Spleen (tissue), 13 donors: ENCODE measurements at places on chromosomes 16 and 17. TPM values are rescaled to one million over a fixed set of nuclear protein-coding genes. Genes with fewer than 3 reads are reported as not detected.
A peak's percentile ranks its signal among the peaks of the same experiment; 100 is the strongest.

DNAI2 gene
- polyA plus RNA-seq = not detected

ABCA10 gene
- polyA plus RNA-seq = 2.4 TPM

SNAI3 gene
- 5.6 TPM for polyA plus RNA-seq

NEK8 gene
- polyA plus RNA-seq = 7.7 TPM

ABI3 gene
- 51.3 TPM for polyA plus RNA-seq

ADAM11 gene
- polyA plus RNA-seq = 0.29 TPM

RPL13 gene
- 14,011 TPM for polyA plus RNA-seq

DNA sequence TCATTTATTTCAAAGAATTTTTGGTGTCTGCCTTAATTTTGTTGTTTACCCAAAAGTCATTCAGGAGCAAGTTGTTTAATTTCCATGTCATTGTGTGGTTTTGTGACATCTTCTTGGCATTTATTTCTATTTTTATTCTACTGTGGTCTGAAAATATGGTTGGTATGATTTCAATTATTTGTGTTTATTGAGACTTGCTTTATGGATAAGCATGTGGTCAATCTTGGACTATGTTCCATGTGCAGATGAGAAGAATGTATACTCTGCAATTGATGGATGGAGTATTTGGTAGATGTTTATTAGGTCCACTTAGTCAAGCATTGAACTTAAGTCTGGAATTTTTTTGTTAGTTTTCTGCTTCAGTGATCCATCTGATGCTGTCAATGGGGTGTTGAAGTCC is 383.0 kb downstream of the PMP22 start:
- H3K4me3 ChIP-seq = no peak overlapping the region
- no peak for DNase-seq
- no peaks in the 10 kb centered on the region for H3K27me3 ChIP-seq
- H3K36me3 ChIP-seq = no peaks in the 10 kb centered on the region
- no peaks in the 10 kb centered on the region for H3K4me1 ChIP-seq
- no peak overlapping the region for H3K27ac ChIP-seq

- peaks cover 58% of the 10 kb centered on the region for H3K4me1 ChIP-seq
- no peak for DNase-seq
- peak overlapping the region; percentile 96 for H3K27ac ChIP-seq
- H3K36me3 ChIP-seq = peaks cover 42% of the 10 kb centered on the region
- no peaks in the 10 kb centered on the region for H3K27me3 ChIP-seq
Measured at GRCh38 chr16:31118223-31119155, 1.0 kb downstream of the KAT8 start.

DNA sequence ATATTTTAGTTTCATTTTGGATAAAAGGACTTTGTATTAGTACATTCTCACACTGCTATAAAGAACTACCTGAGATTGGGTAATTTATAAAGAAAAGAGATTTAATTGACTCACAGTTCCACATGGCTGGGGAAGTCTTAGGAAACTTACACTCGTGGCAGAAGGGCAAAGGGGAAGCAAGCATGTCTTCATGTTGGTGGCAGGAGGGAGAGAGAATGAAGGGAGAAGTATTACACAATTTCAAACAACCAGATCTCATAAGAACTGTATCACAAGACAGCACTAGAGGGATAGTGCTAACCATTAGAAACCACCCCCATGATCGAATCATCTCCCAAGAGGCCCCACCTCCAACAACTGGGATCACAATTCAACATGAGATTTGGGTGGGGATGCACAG is 142.9 kb downstream of the USP31 start:
- no peak overlapping the region for H3K27ac ChIP-seq
- H3K27me3 ChIP-seq = peaks cover 6% of the 10 kb centered on the region
- H3K4me1 ChIP-seq = no peaks in the 10 kb centered on the region
- DNase-seq = no peak
- no peaks in the 10 kb centered on the region for H3K36me3 ChIP-seq
- no peak overlapping the region for H3K4me3 ChIP-seq

GRCh38 chr17:1616101-1616500 is 12.5 kb downstream of the SLC43A2 start:
- peaks cover 71% of the 10 kb centered on the region for H3K4me1 ChIP-seq
- no peak overlapping the region for H3K27ac ChIP-seq
- H3K27me3 ChIP-seq = no peaks in the 10 kb centered on the region
- no peak for DNase-seq

DNA sequence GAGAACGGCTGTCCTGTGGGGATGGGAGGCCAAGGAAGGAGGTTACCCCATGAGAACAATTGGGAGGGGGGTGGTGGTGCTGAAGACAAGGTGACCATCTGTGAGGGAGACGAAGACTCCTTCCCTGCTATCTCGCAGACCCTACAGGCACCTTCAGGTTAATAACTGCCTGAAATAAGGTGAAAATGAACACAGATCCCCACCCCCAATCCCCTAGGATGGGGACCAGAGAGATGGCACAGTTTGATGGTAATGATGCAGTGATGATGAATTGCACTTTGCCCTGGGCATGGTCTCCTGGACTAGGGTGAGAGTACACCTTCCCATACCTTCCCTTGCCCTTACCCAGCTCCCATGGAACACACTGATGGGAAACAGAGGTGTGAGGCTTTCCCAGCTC is 1.4 kb upstream of the NAE1 start:
- no peaks in the 10 kb centered on the region for H3K27me3 ChIP-seq
- no peak overlapping the region for H3K27ac ChIP-seq
- no peak overlapping the region for H3K4me3 ChIP-seq
- peaks cover 2% of the 10 kb centered on the region for H3K36me3 ChIP-seq

- no peak overlapping the region for H3K27ac ChIP-seq
- peaks cover 53% of the 10 kb centered on the region for H3K27me3 ChIP-seq
- peaks cover 13% of the 10 kb centered on the region for H3K4me1 ChIP-seq
- H3K4me3 ChIP-seq = no peak overlapping the region
Measured at GRCh38 chr17:58760248-58760647, 4.6 kb downstream of the PPM1E start.

- no peak overlapping the region for H3K4me3 ChIP-seq
- H3K36me3 ChIP-seq = no peaks in the 10 kb centered on the region
- no peak for DNase-seq
- no peaks in the 10 kb centered on the region for H3K4me1 ChIP-seq
Measured at GRCh38 chr17:36888236-36888951, 48.9 kb upstream of the LHX1 start.

- no peak overlapping the region for H3K4me3 ChIP-seq
- no peak for DNase-seq
- peak overlapping the region; percentile 20 for H3K27ac ChIP-seq
- peaks cover 64% of the 10 kb centered on the region for H3K4me1 ChIP-seq
- H3K36me3 ChIP-seq = no peaks in the 10 kb centered on the region
Measured at GRCh38 chr17:67443931-67444595, 67.0 kb downstream of the PITPNC1 start.

- H3K27ac ChIP-seq = no peak overlapping the region
- H3K36me3 ChIP-seq = peaks cover 39% of the 10 kb centered on the region
- peak; percentile 82 for DNase-seq
- peak overlapping the region; percentile 49 for H3K4me3 ChIP-seq
Measured at GRCh38 chr16:31488468-31489297, 5.8 kb downstream of the SLC5A2 start.

- DNase-seq = no peak
- no peak overlapping the region for H3K4me3 ChIP-seq
- no peak overlapping the region for H3K27ac ChIP-seq
- no peaks in the 10 kb centered on the region for H3K4me1 ChIP-seq
- H3K36me3 ChIP-seq = no peaks in the 10 kb centered on the region
- H3K27me3 ChIP-seq = no peaks in the 10 kb centered on the region
Measured at GRCh38 chr17:15451680-15452079, 15.7 kb downstream of the CDRT4 start.

DNA sequence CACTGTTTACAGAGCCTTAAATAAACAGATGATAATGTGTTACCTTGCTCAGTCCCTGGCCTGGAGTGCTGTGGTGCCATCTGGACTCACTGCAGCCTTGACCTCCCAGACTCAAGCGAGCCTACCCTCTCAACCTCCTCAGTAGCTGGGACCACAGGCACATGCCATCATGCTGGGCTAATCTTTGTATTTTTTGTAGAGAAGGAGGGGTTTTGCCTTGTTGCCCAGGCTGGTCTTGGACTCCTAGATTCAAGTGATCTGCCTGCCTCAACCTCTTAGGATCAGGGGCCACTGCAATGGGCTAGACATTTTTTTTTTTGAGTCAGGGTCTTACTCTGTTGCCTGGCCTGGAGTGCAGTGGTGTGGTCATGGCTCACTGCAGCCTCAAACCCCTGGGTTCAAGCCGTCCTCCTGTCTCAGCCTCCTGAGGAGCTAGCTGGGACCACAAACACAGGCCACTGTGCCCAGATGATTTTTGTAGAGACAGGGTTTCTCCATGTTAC is 5.0 kb upstream of the NAGLU start:
- no peak overlapping the region for H3K4me3 ChIP-seq
- no peaks in the 10 kb centered on the region for H3K27me3 ChIP-seq
- DNase-seq = no peak

DNA sequence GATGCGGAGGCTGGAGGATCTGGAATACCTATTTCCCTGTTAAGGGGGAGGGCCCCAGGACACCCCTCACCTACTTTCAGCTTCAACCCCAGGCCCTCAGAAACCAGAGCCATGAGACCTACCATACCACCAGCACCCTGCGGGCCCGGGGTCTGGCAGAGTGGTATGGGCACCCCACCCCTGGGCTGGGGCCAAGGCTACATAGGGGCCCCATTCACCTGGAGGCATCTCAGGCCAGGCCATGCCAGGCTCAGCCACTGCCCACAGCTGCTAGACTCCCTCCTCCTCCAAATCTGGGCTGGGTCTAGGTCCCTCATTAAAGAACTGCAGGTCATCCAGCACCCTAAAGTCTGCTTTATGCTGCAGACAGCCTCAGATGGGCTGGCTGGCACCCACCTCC is 9.0 kb downstream of the FNDC8 start:
- no peak overlapping the region for H3K4me3 ChIP-seq
- H3K27ac ChIP-seq = no peak overlapping the region
- no peak for DNase-seq

DNA sequence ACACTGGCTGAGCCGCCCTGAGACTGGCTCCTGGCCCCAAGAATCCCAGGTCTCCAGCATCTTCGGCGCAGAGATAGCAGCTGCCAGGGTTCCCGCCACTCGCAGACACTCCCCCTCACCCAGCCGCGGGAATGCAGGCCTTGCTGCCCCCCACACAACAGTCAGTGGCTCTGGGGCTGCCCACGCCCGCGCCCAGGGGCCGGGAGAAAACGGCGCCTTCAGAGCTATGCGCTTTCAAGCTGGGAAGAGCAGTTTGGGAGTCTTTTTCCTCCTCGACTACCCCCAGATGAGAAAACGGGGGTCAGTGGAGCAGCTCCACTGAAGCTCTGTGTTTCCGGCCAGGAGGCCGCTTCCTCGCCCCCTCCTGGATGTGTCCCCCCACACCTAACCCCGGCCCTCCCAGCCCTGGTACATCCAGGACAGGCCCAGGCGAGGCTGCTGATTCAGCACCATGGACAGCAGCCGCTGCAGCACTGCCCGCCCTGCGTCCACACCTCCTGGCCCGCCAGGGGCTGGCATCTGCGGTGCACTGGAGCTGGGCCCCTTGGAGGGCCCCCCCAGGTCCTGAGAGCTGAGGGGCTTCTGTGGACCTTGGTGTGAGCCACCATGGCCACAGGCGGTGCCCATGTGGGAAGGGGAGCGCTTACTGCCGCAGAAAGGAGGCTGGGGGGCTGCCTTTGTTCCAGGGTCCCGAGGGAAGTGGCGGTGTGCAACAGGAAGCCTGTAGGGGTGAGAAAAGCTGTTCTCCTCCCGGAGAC is 35.7 kb downstream of the CACNA1H start:
- no peaks in the 10 kb centered on the region for H3K4me1 ChIP-seq
- no peaks in the 10 kb centered on the region for H3K27me3 ChIP-seq
- H3K36me3 ChIP-seq = no peaks in the 10 kb centered on the region
- no peak for DNase-seq
- no peak overlapping the region for H3K4me3 ChIP-seq
- H3K27ac ChIP-seq = no peak overlapping the region

DNA sequence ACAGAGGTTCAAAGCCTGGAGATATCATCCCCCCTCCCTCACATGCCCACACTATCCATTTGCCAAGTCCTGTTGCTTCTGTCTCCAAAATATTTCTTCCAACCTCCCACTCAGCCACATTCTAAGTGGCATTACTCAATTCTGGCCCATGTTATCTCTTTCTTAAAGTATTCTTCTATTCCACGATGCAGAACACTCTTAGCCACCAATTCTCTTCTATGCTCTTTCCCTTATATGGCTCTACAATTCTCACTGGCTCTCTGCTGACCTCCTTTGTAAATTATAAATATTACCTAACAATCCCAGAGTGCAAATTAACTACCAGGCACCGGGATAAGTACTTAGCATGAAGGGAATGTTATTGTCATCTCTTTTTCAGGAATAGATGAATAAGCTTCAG is 82.4 kb downstream of the KCNJ2 start:
- H3K4me1 ChIP-seq = no peaks in the 10 kb centered on the region
- H3K4me3 ChIP-seq = no peak overlapping the region
- no peak for DNase-seq
- no peaks in the 10 kb centered on the region for H3K36me3 ChIP-seq

DNA sequence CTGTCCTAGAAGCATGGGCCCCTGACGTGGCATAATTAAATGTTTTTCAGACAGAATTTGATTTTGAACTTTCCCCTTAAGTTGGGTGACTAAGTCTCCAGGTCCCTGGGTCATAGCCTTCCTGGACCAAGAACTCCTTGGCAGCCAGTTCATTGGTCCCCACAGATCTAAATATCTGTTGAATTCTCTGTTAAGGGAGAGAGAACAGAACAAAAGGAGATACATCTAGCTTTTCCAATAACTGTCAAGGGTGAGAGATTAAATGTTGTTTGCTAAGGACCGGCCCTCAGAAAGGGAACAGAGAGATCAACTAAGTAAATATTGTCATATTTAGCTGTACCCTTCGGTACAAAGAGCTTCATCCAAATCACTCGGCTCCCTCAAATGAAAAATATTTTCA is 78.2 kb upstream of the NOL11 start:
- H3K36me3 ChIP-seq = no peaks in the 10 kb centered on the region
- no peak overlapping the region for H3K4me3 ChIP-seq
- no peaks in the 10 kb centered on the region for H3K4me1 ChIP-seq
- no peak for DNase-seq

GRCh38 chr16:24482681-24483202 is 56.6 kb upstream of the RBBP6 start:
- H3K36me3 ChIP-seq = no peaks in the 10 kb centered on the region
- no peak for DNase-seq
- H3K4me3 ChIP-seq = no peak overlapping the region

DNA sequence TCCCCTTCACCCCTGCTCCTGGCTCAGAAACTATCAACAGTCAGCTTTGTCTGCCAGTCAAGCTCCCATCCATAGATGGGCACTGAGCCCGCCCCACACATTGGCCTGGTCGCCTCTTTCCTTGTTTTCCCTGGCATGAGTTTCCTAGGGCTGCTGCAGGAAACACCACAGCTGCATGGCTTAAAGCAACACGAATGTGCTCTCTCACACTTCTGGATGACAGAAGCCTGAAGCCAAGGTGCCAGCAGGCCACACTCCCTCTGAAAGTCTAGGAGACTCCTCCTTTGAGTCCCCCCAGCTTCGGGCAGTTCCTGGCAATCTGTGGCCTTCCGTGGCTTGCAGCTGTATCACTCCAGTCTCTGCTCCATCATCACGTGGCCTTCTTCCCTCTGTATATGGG is 69.9 kb downstream of the TBC1D16 start:
- H3K27me3 ChIP-seq = no peaks in the 10 kb centered on the region
- no peaks in the 10 kb centered on the region for H3K36me3 ChIP-seq
- H3K4me1 ChIP-seq = no peaks in the 10 kb centered on the region
- no peak for DNase-seq

- no peak overlapping the region for H3K27ac ChIP-seq
- peaks cover 4% of the 10 kb centered on the region for H3K4me1 ChIP-seq
- no peak overlapping the region for H3K4me3 ChIP-seq
- no peaks in the 10 kb centered on the region for H3K36me3 ChIP-seq
- H3K27me3 ChIP-seq = peaks cover 22% of the 10 kb centered on the region
Measured at GRCh38 chr17:43760254-43760852, 1.8 kb upstream of the SOST start.

- no peak overlapping the region for H3K27ac ChIP-seq
- peaks cover 3% of the 10 kb centered on the region for H3K36me3 ChIP-seq
- H3K27me3 ChIP-seq = no peaks in the 10 kb centered on the region
- no peaks in the 10 kb centered on the region for H3K4me1 ChIP-seq
Measured at GRCh38 chr17:6108382-6108781, 38.2 kb downstream of the WSCD1 start.
